ENCODE measurements at places on chromosomes 1 and 21.

GRCh38 chr1:43436371-43436770 is 17.4 kb downstream of the HYI start:
- DNase-seq: no peak

GRCh38 chr1:94282143-94282711 is 44.8 kb upstream of the ARHGAP29 start:
- no peak for DNase-seq

GRCh38 chr1:226912587-226913176 is 27.4 kb upstream of the COQ8A start:
- peak; percentile 84 for DNase-seq

- DNase-seq: no peak
These were observed 107.5 kb downstream of the HIVEP3 start for GRCh38 chr1:41811051-41811795.

- DNase-seq: no peak
These were observed 89.8 kb downstream of the EVI5 start for GRCh38 chr1:92695104-92695503.

DNA sequence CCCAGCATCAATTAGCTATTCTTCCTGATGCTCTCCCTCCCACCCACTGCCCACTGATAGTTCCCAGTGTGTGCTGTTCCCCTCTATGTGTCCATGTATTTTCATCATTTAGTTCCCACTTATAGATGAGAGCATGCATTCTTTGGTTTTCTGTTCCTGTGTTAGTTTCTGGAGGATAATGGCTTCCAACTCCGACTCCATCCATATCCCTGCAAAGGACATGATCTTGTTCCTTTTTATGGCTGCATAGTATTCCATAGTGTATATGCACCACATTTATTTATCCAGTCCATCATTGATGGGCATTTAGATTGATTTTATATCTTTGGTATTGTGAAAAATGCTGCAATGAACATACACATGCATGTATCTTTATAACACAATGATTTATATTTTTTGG is 30.2 kb downstream of the DISC1 start:
- no peak for DNase-seq

DNA sequence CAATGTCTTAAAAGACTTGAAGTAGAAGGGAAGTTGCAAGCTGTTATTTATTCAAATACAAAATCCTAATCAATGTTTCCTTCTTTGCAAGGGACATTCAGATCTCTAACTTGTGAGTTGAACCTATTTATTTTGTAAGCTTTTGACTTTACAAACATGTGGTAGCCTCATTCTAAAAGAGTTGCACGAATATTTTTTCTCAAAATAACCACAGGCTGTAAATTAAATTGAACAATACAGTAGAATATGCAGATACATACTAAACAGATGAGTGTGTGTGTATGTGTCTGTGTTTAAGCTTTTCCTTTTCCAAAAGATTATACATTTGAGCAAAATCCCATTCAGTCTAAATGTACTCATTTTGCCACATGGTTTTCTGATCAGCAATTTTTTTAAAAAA is 4.8 kb upstream of the DYNLT5 start:
- no peak for DNase-seq

DNA sequence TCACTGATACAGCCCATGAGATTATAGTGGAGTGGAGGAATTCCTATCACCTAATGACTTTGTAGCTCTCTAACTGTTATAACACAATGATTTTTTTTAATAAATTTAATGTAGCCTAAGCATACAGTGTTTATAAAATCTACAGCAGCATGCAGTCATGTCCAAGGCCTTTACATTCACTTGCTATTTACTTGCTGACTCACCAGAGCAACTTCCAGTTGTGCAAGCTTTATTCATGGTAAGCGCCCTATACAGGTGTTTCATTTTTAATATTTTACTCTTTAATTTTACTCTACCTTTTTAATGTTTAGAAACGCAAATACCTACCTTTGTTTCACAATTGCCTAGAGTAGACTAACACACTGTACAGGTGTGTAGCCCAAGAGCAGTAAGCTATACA is 1652.2 kb downstream of the BRINP3 start:
- no peak for DNase-seq
